ENCODE measurements at places on chromosomes 4 and X.

DNA sequence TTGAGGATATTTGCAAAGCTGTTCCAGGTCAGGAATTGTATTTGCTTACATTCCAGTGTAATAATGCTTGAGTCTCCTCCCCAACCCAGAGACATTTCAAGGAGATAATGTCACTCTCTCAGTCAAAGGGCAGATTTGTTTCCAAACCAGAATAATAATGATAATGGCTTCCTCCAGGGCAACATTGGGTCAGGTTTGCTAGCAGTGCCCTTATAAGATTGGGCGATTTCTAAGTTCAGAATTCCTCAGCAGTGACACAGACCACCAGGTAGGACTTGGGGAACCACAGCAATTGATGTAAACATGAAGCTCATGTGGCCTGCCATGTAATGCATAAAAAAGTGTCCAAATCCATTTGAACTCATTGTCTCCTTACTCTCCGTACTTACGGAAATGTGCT is 125.2 kb downstream of the BMP15 start:
- DNase-seq = no peak

GRCh38 chr4:94635177-94635576 is 122.6 kb upstream of the BMPR1B start:
- DNase-seq = no peak

DNA sequence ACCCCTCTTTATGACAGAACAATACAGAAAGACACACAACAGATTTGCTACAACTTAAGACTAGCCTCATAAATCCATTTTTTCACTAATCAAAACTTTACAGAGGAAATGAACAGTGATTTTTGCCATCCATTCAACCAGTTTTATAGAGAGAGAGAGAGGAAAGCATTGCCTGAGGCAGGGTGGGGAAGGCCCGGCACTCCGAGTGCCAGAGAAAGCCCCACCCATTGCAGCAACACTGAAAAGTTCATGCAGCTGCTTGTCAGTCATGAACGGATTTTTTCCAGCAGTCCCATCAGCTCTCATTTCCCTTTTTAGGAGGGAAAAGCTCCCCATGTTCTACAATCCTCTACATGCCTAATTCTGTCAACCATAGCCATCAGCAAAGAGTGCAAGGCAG is 236.9 kb downstream of the CHIC1 start:
- DNase-seq = no peak

DNA sequence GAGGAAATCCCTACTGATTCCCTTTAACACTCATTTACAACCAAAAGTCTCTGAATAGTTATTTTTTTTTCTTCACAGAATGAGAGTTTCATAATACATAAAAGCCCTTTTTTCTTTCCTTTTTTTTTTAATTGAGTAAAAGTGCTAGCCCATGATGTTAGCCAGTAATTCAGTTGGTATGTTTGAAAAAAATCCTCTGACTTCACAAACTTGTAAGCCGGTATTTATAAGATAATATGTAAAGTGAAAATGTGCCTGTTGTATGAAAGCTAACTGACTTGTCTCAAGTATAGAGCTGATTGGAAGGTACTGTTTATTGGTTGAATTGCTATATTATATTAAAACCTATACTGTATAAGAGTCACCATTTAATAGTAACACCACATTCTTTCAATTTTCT is 70.2 kb upstream of the NEIL3 start:
- no peak for DNase-seq

DNA sequence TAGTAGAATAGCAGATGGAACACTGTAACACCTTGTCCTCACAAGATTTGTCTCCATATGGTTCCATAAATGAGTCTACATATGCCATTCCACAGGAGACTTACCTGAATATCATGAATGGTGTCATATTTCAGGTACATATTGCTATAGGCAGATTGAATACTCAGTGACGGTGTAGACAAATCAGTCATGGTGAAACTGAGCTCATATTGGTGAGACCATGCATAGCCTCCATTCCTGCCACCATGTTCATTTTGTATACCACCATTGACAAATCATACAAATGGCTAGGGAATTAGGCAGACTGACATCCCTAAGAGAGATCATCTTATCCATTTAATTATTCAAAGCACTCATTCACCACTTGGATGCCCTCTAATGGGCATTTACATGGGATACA is 38.0 kb upstream of the SPP1 start:
- no peak for DNase-seq

- DNase-seq = no peak
These were observed 5.1 kb upstream of the ING2 start for GRCh38 chr4:183499801-183500200.

DNA sequence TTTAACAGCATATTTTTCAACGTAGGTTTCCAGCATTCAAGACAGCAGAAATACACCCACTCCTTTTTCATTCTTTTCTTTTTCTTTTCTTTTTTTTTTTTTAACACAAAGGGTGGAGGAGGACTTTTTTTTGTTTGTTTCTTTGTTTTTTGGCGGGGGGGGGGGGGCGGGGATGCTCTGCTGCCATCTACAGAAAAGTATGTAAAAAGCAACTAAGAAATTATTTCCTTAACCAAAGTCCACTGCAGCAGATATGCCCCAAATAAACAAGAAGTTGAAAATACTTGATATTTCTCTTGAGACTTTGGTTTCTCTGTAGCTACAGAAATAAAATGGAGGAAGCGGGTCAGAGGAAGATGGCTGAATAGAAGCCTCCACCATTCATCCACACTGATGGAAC is 63.2 kb upstream of the PBDC1 start:
- no peak for DNase-seq

All from CD4-positive, alpha-beta T cell treated with Interleukin-4 for 1 hour (primary cell).